ENCODE measurements at places on chromosomes 2 and 18.

GRCh38 chr2:150280231-150280630, 207.2 kb downstream of the RND3 start:
- DNase-seq: no peak

GRCh38 chr2:46615986-46616485, 136.7 kb downstream of the TMEM247 start:
- no peak for DNase-seq

- no peak for DNase-seq
Observed at GRCh38 chr2:45691171-45691999, 39.9 kb downstream of the PRKCE start.

- no peak for DNase-seq
Observed at GRCh38 chr18:51168026-51168742, 29.3 kb downstream of the MEX3C start.

GRCh38 chr18:4399929-4400328, 55.2 kb downstream of the DLGAP1 start:
- no peak for DNase-seq

- DNase-seq: no peak
Observed at GRCh38 chr2:54691445-54692135, 31.9 kb upstream of the EML6 start.

GRCh38 chr2:10079870-10080535, at the start of gene CYS1:
Gene CYS1, minus strand, starts transcription at chr2:10080411. Its CDS starts 188 bp downstream, at chr2:10080223.
- DNase-seq: no peak

DNA sequence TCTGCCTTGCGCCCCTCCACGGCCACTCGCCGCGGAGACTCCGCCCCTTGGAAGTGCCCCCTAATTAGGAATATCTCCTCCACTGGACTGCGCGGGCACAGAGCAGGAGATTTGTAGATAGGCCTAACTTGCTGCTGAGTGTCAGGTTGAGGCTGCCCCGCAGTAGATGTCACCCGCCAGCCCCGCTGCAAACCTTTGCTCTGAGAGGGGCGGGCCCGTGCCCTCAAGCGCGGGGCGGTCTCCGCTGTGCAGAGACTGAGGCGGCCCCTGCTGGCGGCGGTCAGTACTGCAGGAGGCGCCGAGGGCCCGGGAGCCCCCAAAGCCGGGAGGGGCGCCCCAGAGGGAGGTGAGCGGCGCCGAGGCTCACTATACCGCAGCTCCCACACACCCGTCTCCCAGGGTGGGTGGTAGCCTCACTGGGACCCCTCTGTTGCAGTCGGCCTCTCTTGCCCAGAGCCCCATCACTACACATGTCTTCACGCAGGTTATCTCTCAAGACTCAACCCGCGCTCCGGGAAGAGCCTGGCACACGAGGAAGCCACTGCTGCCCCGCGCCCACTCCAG, 2.9 kb upstream of the NEURL3 start:
- peak; percentile 92 for DNase-seq

- DNase-seq: no peak
Observed at GRCh38 chr2:190920085-190920484, 39.5 kb downstream of the GLS start.

- DNase-seq: no peak
Observed at GRCh38 chr2:74544634-74545033, 9.1 kb downstream of the LOXL3 start.

GRCh38 chr2:108304975-108305374, 16.3 kb downstream of the SULT1C2 start:
- DNase-seq: no peak

DNA sequence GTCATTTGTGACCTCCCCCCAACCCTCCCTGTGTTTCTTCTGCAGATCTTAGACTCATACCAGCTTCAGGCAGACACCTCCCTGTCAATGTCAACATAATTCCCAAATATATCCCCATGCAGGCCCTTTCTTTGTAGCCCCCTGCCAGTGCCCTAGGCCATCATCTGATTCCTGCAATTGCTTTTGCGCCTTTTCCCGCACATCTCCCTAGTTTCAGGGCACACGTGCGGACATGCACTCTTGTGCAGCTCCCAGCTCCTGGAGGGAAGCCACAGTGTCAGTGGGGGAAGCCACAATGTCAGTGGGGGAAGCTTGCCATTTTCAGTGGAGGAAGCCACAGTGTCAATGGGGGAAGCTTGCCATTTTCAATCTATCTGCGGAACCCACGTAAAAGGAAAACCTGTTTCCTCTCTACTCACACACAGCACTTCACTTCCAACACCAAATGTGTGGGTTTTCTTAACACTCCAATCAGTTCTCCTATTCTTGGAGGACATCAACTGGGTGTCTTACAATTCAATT, 256.4 kb downstream of the ACKR3 start:
- DNase-seq: no peak

- no peak for DNase-seq
Observed at GRCh38 chr2:241869087-241869961, at the start of gene RTP5. Gene RTP5, plus strand, starts transcription at chr2:241869729. Its CDS starts 28 bp downstream, at chr2:241869757.

GRCh38 chr2:24793761-24794435, 673 bp downstream of the CENPO start:
- no peak for DNase-seq

- no peak for DNase-seq
Observed at GRCh38 chr18:63488160-63488559, 11.4 kb downstream of the SERPINB5 start.

- no peak for DNase-seq
Observed at GRCh38 chr2:152505495-152505906, 170.5 kb downstream of the FMNL2 start.

GRCh38 chr18:49572611-49573345, 10.9 kb downstream of the LIPG start:
- no peak for DNase-seq

DNA sequence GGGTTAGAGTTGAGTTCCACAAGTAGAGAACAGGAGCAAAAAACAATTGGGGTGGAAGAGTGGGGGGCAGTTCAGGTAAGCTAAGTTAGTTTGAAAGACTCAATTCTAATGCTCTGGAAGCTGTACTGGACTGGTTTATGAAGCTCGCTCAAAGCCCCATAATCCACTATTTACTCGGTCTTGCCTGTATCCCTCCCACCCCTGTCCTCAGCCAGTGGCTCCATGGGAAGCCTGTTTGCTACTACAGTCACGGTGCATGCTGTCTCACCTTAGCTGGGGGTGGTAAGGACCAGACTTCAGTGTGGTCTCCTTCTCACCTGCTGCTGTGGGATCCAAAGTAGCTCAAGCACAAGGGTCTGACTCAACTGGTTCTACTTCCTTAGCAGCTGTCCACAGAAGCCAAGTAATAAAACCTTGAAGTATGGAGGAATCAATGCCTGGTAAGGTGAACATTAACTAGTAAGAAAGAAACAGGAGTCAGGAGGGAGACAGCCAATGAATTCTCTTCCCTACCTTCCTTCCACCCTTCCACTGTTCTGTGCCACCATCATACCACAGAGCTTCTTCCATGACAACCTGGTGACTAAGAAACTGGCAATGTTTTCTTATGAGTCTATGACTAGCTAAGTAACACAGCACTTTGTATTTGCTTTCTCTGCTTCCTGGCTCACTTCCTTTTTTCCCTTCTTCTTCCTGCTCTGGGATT, 230.8 kb downstream of the SRBD1 start:
- no peak for DNase-seq

DNA sequence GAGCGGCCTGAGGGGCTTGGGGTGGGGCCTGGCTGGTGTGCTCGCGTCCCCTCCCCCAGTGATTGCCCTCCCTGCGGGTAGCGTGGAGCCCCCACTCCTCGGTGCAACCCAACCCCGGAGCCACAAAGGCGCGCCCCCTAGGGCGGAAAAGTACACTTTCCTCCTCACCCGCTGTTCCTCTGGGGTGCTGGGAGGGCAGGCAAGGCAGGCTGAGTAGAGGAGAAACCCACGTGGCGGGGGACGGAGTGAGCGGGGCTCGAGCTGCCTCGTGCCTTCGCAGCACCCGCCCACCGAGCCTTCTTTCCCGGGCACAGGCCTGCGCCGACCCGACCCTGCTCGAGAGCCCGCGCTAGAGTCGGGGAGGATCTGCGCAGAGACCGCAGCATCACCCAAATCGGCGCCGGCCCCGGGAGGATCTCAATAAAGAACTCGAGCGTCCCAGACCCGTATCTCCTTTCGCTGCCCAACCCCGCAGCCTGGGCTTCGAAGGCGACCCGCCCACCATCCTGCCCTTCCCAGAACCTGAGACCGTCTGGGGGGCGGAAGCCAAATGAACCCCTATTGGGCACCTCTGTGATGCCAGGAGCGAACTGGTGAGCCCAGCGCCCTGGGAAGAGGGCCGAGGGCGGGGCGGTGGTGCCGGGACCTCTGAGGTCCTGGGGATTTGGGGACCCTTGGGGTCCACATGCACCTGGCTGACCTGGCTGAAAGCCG, 1.5 kb downstream of the UCN start:
- DNase-seq: peak; percentile 6

DNA sequence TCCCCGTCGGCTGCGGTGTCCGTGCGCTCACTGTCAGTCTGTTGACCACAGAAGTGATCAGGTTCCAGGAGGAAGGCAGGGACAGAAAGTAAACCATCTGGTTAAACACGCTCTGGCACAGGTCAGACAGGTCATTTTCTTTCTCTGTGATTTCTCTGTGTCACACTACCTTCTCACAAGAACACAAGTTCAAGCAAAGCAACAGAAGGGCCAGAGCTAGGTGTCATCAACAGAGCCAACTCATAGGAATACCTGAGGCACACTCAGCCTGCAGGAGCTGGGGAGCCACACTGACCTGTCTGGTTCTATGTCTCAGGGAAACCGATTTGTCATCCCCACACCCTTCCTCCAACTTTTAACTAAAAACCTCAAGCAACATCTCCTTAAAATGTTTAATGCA, 115.1 kb upstream of the ZBTB14 start:
- no peak for DNase-seq

- DNase-seq: no peak
Observed at GRCh38 chr2:144403933-144404332, 116.0 kb downstream of the ZEB2 start.

GRCh38 chr2:182509-183122, 81.2 kb downstream of the SH3YL1 start:
- no peak for DNase-seq

DNA sequence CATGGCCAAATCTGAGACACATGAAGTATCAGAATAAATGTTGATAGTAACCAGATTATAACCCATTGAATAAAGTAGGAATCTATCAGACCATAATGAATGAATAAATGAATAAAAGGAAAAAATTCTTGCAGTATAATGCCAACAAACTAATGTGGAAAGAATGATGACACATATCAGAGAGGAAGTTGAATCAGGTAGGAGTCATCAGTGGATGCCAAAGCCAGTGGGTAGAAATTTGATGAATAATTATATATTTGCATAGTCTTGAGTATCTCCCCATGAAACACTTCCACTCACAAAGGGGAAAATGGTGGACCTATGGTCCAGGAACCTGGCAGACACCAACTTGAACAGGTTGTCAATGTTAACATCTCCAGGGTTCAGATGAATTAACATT, 68.6 kb downstream of the GALNT3 start:
- DNase-seq: no peak

GRCh38 chr2:174217869-174218268, 30.5 kb downstream of the OLA1 start:
- no peak for DNase-seq

DNA sequence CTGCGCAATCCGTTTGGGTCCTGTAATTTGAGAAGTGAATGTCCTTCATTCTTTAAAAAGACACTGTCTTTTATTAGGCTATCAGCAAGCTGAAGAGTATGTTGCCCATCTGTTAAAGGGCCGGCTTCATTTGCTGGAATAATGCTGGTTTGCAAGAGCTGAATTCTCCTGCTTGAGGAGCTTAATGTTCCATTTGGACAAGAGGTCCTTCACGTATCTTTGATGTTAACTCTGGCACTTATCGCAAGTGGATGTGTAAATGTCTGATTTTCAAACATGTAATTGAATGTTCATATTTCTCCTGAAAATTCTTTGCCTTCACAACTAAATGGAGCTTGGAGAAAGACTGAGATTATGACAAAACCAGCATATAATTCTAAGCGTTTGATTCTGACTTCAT, 280.8 kb upstream of the NRP2 start:
- no peak for DNase-seq

DNA sequence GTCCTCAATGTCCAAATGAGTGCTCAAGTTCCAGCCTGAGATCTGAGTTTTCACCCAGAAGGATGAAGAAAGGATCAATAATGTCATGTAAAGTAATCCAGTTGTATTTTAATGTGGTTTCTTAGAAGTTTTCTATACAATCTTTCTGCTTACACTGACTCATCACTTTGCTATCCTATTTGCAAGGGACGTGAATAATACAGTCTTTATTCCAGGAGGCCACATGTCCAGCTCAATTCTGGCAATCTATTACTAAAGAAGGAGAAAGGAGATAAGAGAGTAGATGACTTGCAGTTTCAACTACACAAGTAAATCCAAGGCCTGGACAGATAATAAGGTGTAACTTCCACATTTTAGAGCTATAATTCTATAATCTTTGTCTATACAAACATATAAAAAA, 601.1 kb upstream of the SETBP1 start:
- DNase-seq: no peak

GRCh38 chr18:74898965-74899364, 301.3 kb downstream of the ZNF407 start:
- no peak for DNase-seq

- no peak for DNase-seq
Observed at GRCh38 chr18:53033128-53033527, 693.1 kb downstream of the DCC start.

- DNase-seq: no peak
Observed at GRCh38 chr2:237668440-237668839, 41.1 kb downstream of the LRRFIP1 start.

DNA sequence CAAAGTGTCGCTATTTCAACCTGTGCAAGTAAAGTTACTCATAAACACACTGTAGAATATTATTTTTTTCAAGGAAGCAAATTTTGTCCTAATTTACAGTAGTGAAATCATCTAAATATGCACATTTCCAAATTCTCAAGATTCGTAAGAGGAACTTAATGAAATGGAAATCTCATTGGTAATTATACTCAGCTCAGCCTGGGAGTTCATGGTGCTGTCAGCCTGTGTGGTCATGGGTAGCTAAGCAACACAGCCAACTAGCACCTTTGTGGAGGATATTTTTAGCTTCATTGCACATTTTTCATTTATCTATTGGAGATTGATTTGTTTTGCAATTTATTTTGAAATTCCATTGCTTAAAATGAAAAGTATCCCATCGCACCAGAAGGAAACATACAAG, 975.7 kb upstream of the ZEB2 start:
- DNase-seq: no peak

- no peak for DNase-seq
Observed at GRCh38 chr18:47627030-47627429, 303.4 kb downstream of the SMAD2 start.

- no peak for DNase-seq
Observed at GRCh38 chr2:102736110-102736409, 25.8 kb upstream of the TMEM182 start.

GRCh38 chr2:55309446-55309845, 40.4 kb upstream of the MTIF2 start:
- no peak for DNase-seq

DNA sequence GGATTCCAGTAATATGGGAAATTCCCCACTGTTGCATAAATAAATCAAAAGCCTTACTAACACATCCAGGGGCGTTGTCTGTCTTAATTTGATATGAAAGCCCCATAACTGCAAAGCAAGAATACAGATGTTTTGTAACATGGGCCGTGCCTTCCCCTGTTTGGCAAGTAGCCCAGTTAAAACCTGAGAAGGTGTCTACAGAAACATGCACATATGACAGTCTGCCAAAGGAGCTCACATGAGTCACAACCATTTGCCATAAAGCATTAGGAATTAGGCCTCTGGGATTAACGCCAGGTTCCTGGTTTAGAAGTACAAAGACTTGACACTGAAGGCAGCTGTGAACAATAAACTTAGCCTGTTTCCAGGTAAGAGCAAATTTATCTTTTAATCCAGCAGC, 43.1 kb upstream of the LONRF2 start:
- no peak for DNase-seq
